ENCODE measurements at places on chromosomes 7 and 10. TPM values are rescaled to one million over a fixed set of nuclear protein-coding genes. Genes with fewer than 3 reads are reported as not detected.

GRCh38 chr7:2567679-2568278, 9.0 kb downstream of the IQCE start:
- no peaks in the 10 kb centered on the region for H3K27me3 ChIP-seq
- H3K4me1 ChIP-seq = no peaks in the 10 kb centered on the region
- no peak overlapping the region for H3K4me3 ChIP-seq
- no peak for DNase-seq
- H3K27ac ChIP-seq = no peak overlapping the region

- no peak for DNase-seq
- no peak overlapping the region for H3K27ac ChIP-seq
- H3K36me3 ChIP-seq = no peaks in the 10 kb centered on the region
- H3K4me3 ChIP-seq = no peak overlapping the region
Measured at GRCh38 chr7:44849885-44850544, 2.1 kb upstream of the H2AZ2 start.

RTKN2 gene
- not detected for total RNA-seq

DNA sequence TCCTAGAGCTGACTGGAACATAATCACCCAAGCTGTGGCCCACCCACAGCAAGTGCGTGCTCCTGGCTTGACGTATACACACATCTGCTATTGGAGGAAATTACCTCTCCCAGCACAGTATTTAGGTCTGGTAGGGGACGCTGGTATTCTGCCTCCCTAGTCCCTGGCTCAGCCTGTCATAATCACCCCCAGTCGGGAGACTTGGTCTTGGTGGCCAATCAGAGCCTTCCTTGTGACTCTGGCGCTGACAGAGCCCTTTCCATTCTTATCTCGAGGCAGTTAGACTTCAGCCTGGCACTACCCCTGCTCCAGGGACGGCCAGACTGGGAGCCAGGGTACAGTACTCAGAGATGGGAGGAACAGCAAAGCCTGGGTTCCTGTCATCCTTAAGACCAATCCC, 14.3 kb upstream of the PRKAG2 start:
- H3K4me1 ChIP-seq = no peaks in the 10 kb centered on the region
- DNase-seq = no peak
- H3K27me3 ChIP-seq = no peaks in the 10 kb centered on the region
- no peak overlapping the region for H3K4me3 ChIP-seq
- H3K27ac ChIP-seq = no peak overlapping the region

DNA sequence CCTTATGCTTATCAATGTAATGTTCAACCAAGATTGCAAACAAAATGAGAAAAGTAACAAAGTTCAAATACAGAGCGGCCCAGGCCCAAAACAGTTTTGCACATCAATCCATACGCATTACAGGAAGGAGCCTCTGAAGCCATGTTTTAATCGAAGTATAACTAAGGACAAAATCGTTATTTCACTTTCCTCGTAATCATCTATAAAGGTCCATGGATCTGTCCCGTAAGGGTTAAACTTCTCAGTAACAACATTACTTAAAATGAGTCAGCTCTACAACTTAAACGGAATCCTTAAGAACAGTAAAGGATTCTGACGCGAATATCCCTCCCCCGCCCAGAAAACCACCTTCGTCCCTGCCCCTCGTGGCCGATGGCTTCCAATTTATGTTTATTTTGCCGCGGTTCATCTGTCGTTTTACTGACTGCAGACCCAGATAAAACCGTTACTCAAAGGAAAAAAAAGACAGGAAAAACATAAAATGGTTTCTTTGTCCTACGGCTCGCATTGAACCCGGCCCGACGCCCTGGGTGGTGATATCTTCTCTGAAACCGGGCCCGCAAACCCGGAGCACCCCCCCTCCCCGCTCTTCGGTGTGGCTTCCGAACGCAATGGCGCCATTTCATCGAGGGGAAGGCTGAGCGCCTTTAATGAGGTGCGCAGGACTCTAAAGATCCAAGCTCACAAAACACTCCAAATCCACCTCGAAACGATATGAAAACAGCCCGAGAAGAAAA, 1.1 kb downstream of the HNRNPA2B1 start:
- DNase-seq = peak; percentile 89
- peak overlapping the region; percentile 97 for H3K27ac ChIP-seq
- peaks cover 20% of the 10 kb centered on the region for H3K36me3 ChIP-seq
- peaks cover 52% of the 10 kb centered on the region for H3K4me1 ChIP-seq

- no peak for DNase-seq
- peaks cover 19% of the 10 kb centered on the region for H3K4me1 ChIP-seq
- no peaks in the 10 kb centered on the region for H3K27me3 ChIP-seq
- no peaks in the 10 kb centered on the region for H3K36me3 ChIP-seq
- no peak overlapping the region for H3K27ac ChIP-seq
- H3K4me3 ChIP-seq = no peak overlapping the region
Measured at GRCh38 chr10:94080108-94080507, 86.4 kb downstream of the PLCE1 start.

DNA sequence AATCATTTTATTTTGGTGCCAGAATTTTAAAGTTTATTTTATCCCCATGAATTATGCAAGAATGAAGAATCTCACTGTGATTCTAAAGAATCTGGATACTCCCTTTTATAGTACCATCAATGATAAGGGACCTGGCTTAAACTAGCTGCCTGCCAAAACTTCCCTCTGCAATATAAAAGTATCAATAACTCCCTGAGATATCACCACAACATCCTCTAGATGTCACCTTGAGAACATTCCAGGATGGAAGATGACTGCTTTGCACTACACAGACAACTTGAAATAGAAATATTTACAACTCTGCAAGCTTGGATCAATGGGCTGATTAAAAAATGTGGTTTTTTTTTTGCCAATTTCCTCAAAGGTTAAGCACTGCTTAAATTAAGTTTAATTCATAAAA, 142.1 kb downstream of the SLC25A13 start:
- H3K4me3 ChIP-seq = no peak overlapping the region
- no peaks in the 10 kb centered on the region for H3K4me1 ChIP-seq
- H3K27me3 ChIP-seq = no peaks in the 10 kb centered on the region

STAMBPL1 gene
- total RNA-seq = 15.1 TPM

CALHM1 gene
- not detected for total RNA-seq

DNA sequence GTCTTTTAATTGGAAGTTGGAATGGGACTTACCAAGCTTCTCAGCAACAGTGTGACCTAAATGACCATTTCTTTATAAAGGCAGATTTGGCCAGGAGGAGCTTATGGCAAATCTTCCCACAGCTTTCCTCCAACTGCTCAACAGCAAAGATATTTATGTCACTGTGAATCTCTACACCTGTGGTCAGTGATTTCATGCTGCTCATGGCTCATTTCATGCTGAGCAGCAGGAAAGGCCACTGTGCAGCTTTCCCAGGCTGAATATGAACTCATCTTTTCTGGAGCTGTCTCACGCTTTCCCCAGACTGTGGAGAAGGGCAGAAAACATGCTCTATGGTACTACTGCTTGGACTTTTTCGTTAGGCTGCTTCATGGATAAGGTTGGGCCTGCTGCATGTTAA, 29.8 kb downstream of the CALCR start:
- H3K4me1 ChIP-seq = no peaks in the 10 kb centered on the region
- H3K36me3 ChIP-seq = no peaks in the 10 kb centered on the region
- H3K27me3 ChIP-seq = no peaks in the 10 kb centered on the region
- no peak overlapping the region for H3K4me3 ChIP-seq
- DNase-seq = no peak

- H3K27me3 ChIP-seq = peaks cover 97% of the 10 kb centered on the region
- DNase-seq = no peak
- no peak overlapping the region for H3K27ac ChIP-seq
Measured at GRCh38 chr10:8049045-8049864, 5.2 kb upstream of the GATA3 start.

GRCh38 chr7:20798081-20798693, 11.5 kb upstream of the SP8 start:
- DNase-seq = no peak
- H3K4me1 ChIP-seq = peaks cover 18% of the 10 kb centered on the region
- H3K27me3 ChIP-seq = peaks cover 60% of the 10 kb centered on the region
- H3K36me3 ChIP-seq = no peaks in the 10 kb centered on the region

GRCh38 chr10:132460691-132461090, 63.7 kb downstream of the PWWP2B start:
- H3K4me1 ChIP-seq = peaks cover 39% of the 10 kb centered on the region
- H3K27ac ChIP-seq = no peak overlapping the region
- no peaks in the 10 kb centered on the region for H3K27me3 ChIP-seq
- no peaks in the 10 kb centered on the region for H3K36me3 ChIP-seq
- no peak overlapping the region for H3K4me3 ChIP-seq
